ENCODE measurements at places on chromosomes 5 and 9.

GRCh38 chr5:127446626-127447025 is 70.8 kb upstream of the PRRC1 start:
- no peak for DNase-seq

DNA sequence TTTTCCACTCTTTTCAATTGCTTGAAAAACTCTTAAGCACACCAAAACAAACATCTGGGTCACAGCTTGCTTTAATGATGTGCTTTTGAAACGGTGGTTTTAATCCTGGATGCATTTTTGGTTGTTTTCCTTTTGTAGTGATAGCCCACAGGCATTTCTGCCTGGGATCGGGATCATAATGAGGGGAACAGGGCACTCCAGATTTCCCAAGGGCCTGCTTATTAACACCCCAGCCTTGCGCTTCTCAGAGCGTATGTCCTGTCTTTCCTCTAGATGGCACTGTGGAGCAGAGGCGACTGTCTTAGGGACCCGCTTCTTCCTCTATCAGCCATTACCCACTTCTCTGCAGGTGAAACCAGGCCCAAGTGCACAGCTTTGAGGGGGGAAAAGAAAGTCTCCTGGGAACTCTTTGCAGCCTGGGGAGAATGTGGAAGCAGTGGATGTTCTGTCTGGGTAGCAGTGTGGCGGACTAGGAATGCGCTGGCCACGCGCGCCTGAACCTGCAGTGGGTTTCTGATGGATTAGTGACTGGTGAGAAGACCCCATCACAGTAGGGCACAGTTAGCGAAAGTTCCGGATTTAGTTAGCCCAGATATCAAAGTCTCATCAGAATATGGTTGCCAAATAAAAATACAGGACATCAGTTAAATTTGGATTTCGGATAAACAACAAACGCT is 190.1 kb downstream of the GNA14 start:
- DNase-seq, result no peak

DNA sequence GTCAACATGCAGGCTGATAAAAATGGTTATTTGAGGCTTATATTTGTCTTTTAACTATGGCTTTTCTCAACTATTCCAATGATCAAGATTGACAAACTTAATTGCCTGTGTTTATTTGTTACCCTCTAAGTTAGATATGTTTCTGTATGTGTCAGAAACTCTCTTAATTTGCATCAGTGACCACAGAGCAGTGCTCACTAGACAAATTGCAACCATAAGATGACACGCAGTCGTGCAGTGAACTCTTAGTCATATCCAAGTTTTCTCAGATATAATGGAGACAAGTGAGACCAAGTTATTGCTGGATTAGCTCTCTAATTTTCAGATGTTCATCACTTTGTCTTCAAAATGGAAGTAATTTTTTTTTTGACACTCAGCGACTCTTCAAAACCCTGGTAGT is 342.2 kb upstream of the RFX3 start:
- DNase-seq, result no peak

- no peak for DNase-seq
Observed at GRCh38 chr9:105332471-105332870, 88.0 kb downstream of the SLC44A1 start.

GRCh38 chr9:131395157-131396098 is 1.5 kb downstream of the PRRC2B start:
- peak; percentile 66 for DNase-seq

DNA sequence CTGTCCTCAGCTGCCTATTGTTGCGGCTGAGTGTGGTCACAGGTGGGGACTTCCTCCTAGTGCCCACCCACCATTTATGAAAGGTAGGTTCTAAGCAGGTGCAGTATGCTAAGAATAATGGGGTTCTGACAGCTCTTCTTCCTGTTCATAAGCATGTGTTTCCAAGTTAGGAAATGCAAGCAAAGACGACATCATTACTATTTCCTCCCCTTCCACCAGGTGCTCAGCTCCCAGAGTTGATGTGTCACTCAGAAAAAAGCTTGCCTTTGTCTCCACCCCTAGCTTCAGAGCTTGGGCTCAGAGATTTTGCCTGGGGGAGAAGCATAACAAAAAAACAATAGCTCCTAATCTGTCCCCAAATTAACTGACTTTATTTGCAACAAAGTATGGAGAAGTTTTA is 1076.7 kb downstream of the NR2F1-AS1 start:
- no peak for DNase-seq
